Smooth muscle cell of the coronary artery (primary cell): ENCODE measurements at places on chromosomes 11 and 22. TPM values are rescaled to one million over a fixed set of nuclear protein-coding genes. Genes with fewer than 3 reads are reported as not detected.

The PRRG4 gene
- under 0.01 TPM in 1 of 2 replicates, not detected in the other for total RNA-seq

The CCDC188 gene
- not detected in 2 replicates for total RNA-seq

The GNG3 gene
- not detected in 2 replicates for total RNA-seq

The CCND1 gene
- 627 and 673 TPM in 2 replicates for total RNA-seq

The LINC01488 gene
- 0.08 TPM in 1 of 2 replicates, not detected in the other for total RNA-seq

The BCO2 gene
- total RNA-seq, result 0.15 and 1.3 TPM in 2 replicates

The PPP2R5B gene
- 4.3 and 8.9 TPM in 2 replicates for total RNA-seq

The MYBPC3 gene
- total RNA-seq, result 0.12 TPM in 1 of 2 replicates, not detected in the other

The DCUN1D5 gene
- 17.0 and 63.1 TPM in 2 replicates for total RNA-seq

The YAP1 gene
- total RNA-seq, result 85.3 and 168 TPM in 2 replicates

The IGLL5 gene
- total RNA-seq, result not detected in 2 replicates

The LRRC74B gene
- total RNA-seq, result not detected in 2 replicates

The SAA1 gene
- total RNA-seq, result 0.45 TPM in 1 of 2 replicates, not detected in the other

The MPEG1 gene
- total RNA-seq, result not detected in 2 replicates

The TP53I11 gene
- 0.98 and 17.3 TPM in 2 replicates for total RNA-seq

The POLR2L gene
- 262 and 474 TPM in 2 replicates for total RNA-seq

The CFAP300 gene
- total RNA-seq, result 1.4 and 5.5 TPM in 2 replicates

The RFPL2 gene
- not detected in 2 replicates for total RNA-seq

The RNF214 gene
- total RNA-seq, result 5.5 and 7.3 TPM in 2 replicates

The TYR gene
- total RNA-seq, result not detected in 2 replicates

The ATG2A gene
- 5.6 and 9.2 TPM in 2 replicates for total RNA-seq

The NRXN2 gene
- 6.6 and 29.0 TPM in 2 replicates for total RNA-seq

The CNTF gene
- 0.70 and 0.90 TPM in 2 replicates for total RNA-seq

The NOX4 gene
- total RNA-seq, result 0.23 and 17.9 TPM in 2 replicates

The CDPF1 gene
- total RNA-seq, result 3.2 and 8.8 TPM in 2 replicates

The TREH gene
- total RNA-seq, result 0.08 and 0.12 TPM in 2 replicates

The SLC29A2 gene
- total RNA-seq, result 0.08 TPM in 1 of 2 replicates, not detected in the other

The ABCC8 gene
- under 0.01 TPM in 1 of 2 replicates, not detected in the other for total RNA-seq

The CRYBB2 gene
- not detected in 2 replicates for total RNA-seq

The GALNT18 gene
- total RNA-seq, result 1.2 and 2.8 TPM in 2 replicates

The PRR33 gene
- total RNA-seq, result not detected in 2 replicates

The KCNQ1 gene
- under 0.01 TPM in 1 of 2 replicates, not detected in the other for total RNA-seq

The SIK3 gene
- total RNA-seq, result 11.3 and 12.4 TPM in 2 replicates

The APOL5 gene
- not detected in 2 replicates for total RNA-seq

The OR8G1 gene
- not detected in 2 replicates for total RNA-seq

The ARHGAP20 gene
- 1.3 and 4.7 TPM in 2 replicates for total RNA-seq

The CAPN5 gene
- 14.7 and 17.9 TPM in 2 replicates for total RNA-seq
